ENCODE measurements at places on chromosomes 2 and 18. TPM values are rescaled to one million over a fixed set of nuclear protein-coding genes. Genes with fewer than 3 reads are reported as not detected.

The CGREF1 gene
- total RNA-seq = 0.26 TPM

The UGP2 gene
- total RNA-seq = 45.1 TPM

The CDK15 gene
- total RNA-seq = 0.72 TPM

The GNLY gene
- total RNA-seq = not detected

The SERPINB4 gene
- not detected for total RNA-seq

The UGT1A6 gene
- total RNA-seq = not detected

The TDRD15 gene
- total RNA-seq = not detected

The GPBAR1 gene
- not detected for total RNA-seq

The SKOR2 gene
- total RNA-seq = not detected

The FOXI3 gene
- total RNA-seq = not detected

The FHOD3 gene
- total RNA-seq = 47.1 TPM

The ALS2 gene
- total RNA-seq = 15.8 TPM

The ITPRIPL1 gene
- total RNA-seq = 0.73 TPM

The SLC19A3 gene
- not detected for total RNA-seq

The GREB1L gene
- total RNA-seq = 3.0 TPM

The LYG2 gene
- 0.61 TPM for total RNA-seq

The DLGAP1 gene
- not detected for total RNA-seq

DNA sequence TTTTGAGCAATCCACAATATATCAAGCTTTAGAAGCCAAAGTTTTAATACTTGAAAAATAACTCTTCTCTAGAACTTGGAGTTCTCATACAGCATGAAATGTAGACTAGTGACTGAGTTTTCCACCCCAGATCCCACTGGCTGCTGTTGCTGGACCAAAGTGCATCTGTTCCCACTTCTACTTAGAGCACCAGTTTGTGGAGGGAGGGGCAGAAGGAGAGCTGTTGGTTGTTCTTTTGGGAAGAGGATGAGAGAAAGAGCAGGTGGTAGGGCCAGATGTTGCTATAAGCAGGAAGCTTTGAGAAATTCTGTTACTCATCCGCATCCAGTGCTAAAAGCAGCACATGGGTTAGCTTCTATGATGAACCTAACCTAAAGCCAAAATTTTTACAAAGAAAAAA lies 59.0 kb downstream of the MBD2 start:
- no peak for DNase-seq

DNA sequence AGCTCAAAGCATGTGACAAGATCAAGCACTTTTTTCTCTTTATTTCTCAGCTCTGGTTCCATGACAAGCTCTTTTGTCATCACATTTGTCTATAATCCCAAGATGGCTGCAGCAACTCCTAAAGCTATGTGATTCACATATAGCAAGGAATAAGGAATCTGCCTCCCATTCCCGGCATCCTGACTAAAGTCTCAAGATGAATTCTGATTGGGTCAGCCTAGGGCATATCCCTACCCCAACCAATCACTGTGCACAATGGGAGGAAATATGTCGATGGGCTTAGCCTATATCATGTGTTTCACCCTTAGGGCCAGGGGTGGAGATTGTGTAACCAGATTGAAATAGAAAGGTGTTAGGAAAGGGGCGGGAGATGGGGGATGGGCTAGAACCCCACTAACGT lies 23.1 kb upstream of the COLEC12 start:
- no peak for DNase-seq

- peak; percentile 99 for DNase-seq
These were observed 29.6 kb downstream of the SH3BP4 start for GRCh38 chr2:234981197-234982095.

GRCh38 chr2:176746411-176746810 lies 466.2 kb upstream of the HNRNPA3 start:
- no peak for DNase-seq

GRCh38 chr2:203191961-203192360 lies 46.9 kb upstream of the CYP20A1 start:
- no peak for DNase-seq

DNA sequence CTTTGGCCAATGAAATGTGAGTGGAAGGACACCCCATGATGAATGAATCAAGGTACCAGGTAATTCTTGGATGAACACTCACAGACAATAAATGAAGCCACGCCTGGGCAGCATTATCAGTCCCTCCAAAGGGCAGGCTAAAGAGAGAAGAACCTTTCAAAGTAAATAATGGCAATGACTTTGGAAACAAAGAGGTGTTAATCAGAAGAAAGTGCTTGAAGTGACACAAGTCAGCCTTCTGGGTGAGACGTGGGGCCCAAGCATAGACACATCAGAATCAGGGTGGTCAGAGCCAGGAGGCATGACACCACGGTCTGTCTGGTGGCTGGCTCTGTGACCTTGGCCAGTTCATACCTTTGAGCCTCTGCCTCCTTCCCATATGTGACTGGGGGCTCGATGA lies 103.3 kb downstream of the POLR1A start:
- DNase-seq = no peak

DNA sequence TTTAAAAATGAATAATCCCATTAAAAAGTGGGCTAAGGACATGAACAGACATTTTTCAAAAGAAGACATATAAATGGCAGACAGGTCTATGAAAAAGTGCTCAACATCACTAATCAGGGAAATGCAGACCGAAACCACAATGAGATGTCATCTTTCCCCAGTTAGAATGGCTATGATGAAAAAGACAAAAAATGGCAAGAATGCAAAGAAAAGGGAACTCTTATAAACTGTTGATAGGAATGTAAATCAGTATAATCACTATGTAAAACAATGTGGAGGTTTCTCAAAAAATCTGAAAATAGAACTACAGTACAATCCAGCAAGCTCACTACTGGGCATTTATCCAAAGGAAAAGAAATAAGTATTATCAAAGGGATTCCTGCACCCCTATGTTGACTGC lies 169.2 kb downstream of the METTL4 start:
- no peak for DNase-seq

- no peak for DNase-seq
These were observed 197.5 kb upstream of the COPS8 start for GRCh38 chr2:236887953-236888793.

DNA sequence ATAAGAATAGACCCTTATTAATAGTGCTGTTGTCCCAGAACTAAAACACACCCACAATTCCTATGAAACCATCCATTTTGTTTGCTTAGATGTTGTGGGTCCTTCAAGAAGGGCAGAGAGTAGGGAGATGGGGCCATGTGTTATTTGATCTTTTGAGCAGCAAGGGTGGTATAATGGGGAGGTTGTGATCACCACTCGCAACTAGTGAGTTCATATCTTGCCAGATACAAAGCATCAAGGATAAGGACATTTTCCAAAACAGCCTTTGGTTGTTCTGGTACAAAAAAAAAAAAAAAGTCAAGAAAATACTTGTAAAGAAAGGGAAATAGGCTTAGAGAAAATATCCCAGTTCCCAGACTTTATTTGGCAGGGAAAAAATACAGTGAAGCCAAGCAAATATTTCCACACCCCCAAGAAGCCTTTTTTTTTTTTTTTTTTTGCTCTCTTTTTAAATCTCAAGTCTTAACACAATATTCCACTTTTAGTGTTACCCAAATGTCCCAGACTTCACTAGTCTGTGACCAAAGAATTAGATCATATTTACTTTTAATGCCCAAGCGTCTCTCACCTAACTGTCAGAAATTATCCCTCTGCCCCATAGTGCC lies 54.1 kb downstream of the ANTXR1 start:
- DNase-seq = no peak

DNA sequence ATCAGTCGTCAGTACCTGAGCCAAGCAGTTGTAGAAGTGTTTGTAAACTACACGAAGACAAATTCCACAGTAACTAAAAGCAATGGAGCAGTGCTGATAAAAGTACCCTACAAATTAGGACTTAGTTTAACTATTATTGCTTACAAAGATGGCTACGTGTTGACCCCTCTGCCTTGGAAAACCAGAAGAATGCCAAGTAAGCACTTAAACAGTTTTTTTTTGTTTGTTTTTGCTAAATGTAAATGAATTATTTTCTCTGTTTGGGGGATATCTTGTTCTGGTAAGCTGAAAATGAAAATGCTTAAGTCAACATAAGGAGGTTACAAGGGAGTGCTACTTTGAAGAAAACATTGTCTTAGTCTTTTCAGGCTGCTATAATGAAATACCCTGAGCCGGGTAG lies 46.4 kb downstream of the FAM171B start:
- DNase-seq = no peak

- no peak for DNase-seq
These were observed 547 bp downstream of the SLC35F5 start for GRCh38 chr2:113755835-113756354.

- peak; percentile 19 for DNase-seq
These were observed 826.9 kb upstream of the PIK3C3 start for GRCh38 chr18:41128126-41128525.

- no peak for DNase-seq
These were observed 141.9 kb downstream of the SLC4A3 start for GRCh38 chr2:219769090-219769910.

DNA sequence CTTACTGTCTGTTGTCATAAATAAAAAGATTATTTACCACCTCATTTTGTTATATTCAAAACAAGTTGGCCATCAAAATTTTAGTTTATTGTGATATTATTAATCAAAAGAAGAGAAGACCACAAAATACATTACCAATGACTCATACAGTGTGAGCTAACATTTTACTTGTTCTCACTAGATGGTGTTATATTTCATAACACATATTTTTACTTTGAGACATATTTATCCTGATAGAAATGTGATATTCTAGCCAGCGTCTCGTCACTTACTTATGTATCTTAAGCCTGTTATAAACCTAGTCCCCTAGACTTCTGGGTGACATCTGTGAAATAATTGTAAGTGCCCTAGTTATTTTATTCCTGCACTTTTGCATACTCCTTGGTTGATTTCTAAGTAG lies 263.2 kb downstream of the CDH7 start:
- peak; percentile 46 for DNase-seq

DNA sequence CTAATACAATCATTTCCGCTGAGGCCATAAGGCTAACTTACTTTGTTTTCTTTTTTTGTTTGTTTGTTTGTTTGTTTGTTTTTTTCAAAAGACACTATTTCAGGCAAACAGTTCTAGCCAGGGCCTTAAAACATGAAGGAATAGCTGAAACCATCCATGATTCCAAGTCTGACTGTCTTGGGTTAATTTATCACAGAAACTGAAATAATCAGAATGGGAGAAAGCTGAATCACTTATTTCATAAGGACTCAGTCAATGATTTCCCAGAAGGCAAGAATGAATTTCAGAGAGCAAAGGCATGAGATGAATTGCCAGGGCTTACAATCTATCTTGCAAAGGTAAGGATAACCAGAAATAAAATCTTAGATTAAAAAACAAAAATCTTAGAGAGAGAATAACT lies 1315.1 kb downstream of the SUCLG1 start:
- no peak for DNase-seq

- peak; percentile 43 for DNase-seq
These were observed 13.4 kb upstream of the EVA1A start for GRCh38 chr2:75574106-75574505.

- peak; percentile 35 for DNase-seq
These were observed 275.2 kb downstream of the IRS1 start for GRCh38 chr2:226524381-226524843.

- no peak for DNase-seq
These were observed 19.6 kb upstream of the INO80D start for GRCh38 chr2:206105541-206105940.

DNA sequence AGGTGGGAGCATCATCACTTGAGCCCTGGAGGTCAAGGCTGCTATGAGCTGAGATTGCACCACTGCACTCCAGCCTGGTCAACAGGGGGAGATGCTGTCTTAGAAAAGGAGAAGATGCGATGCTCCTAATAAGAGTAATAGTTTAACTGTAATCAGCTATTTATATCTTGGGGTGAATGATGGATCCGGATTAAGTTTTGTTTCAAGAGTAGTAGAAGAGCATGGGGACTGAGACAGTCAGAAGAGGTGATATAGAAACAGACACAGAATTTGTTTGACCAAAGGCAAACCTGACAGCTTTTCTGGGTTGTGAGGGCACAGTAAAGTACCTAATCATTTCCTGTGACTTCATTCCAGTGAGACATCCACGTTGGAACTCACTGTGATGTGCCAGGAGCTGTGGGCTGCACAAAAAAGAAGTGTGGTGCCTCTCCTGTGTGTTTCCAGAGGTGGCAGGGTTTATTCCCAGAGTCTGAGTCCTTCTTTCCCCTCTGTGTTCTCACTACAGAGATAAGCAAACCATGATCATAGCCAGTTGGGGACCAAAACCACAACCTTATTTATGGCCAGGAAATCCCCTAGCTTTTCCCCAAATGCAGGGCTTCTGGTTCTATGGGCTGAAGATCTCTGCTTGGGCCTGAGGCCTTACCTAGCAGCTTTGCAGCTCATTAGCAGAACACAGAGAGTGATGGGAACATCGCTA lies 113.7 kb downstream of the XRCC5 start:
- peak; percentile 84 for DNase-seq

GRCh38 chr2:33620-34019 lies 12.7 kb downstream of the FAM110C start:
- peak; percentile 69 for DNase-seq

GRCh38 chr18:21741562-21742314 lies 1.1 kb downstream of the MIB1 start:
- peak; percentile 29 for DNase-seq

GRCh38 chr2:232415138-232415690 lies 8.6 kb downstream of the ALPG start:
- DNase-seq = no peak

GRCh38 chr18:75128911-75129716 lies 79.8 kb downstream of the PTGR3 start:
- no peak for DNase-seq

GRCh38 chr2:176280156-176280555 lies 10.9 kb downstream of the MTX2 start:
- peak; percentile 10 for DNase-seq

GRCh38 chr2:88080545-88080944 lies 12.9 kb downstream of the SMYD1 start:
- DNase-seq = no peak

- DNase-seq = no peak
These were observed 769 bp downstream of the FAM110C start for GRCh38 chr2:45342-46130.
